Globus pallidus (tissue), 1 donor: ENCODE measurements at places on chromosomes 7 and 10.

GRCh38 chr7:14839307-14839706, 63.2 kb downstream of the DGKB start:
- DNase-seq = peak; percentile 6

- DNase-seq = no peak
Observed at GRCh38 chr10:77104459-77104980, 533.1 kb downstream of the KCNMA1 start.

DNA sequence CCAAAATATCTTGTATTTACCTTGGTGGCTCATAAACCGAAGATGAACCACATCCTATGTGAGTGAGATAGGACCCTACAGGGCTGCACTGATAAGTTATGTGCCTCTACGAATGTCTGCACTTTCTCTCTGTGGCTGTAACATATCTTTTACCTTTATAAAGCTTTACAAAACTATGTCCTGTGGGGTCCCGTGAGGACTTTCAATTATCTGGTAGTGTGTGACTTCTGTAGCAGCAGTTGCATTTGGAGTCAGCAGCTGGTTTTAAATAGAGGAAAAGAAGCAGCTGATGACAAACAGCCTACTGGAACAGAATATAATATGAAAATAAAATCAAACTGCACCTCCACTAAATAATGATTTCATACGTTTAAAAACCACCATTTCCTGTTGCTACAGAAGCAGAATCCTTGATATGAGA, 222.4 kb upstream of the GNAI1 start:
- DNase-seq = no peak

GRCh38 chr10:31586723-31587638, 268.0 kb downstream of the ZEB1 start:
- DNase-seq = peak; percentile 58

DNA sequence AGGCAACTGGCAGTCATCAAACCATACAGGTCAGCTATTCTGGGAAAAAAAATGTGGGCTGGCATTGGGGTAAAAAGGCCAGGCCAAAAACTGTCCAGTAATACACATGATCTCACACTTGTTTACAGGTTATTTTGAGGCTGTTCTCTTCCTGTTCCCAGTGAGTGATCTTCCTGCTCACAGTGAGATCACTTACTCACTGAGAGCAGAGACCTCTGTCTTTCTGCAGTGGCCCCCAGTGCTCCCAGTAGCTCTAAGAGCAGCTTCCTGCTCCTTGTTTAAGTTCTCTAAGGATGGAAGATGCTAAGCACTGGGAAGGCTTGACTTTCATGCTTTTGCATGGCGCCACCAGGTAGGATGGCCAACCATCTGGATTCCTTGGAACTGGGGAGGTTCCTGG, 93.5 kb upstream of the KIAA1217 start:
- DNase-seq = no peak

DNA sequence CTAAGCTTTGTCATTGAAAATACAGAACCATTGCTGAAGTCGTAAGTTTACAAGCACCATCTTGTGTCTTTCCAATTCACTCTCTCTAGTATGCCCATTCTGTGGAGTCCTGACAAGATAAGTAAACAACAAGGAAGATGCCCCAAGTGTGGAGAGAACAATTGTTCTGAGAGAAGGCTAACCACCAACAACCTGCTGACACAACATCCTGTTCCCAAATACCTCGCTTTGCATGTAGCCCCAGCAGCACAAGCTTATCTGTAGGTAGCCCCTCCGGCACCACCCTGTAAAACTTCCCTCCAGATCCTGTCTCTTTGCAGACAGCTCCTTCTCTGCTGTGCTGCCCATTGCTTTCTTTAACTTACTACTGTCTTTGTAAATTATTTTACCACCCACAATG, 233.3 kb upstream of the AOAH start:
- DNase-seq = no peak

- DNase-seq = no peak
Observed at GRCh38 chr7:30633223-30633622, 38.5 kb downstream of the GARS1 start.

DNA sequence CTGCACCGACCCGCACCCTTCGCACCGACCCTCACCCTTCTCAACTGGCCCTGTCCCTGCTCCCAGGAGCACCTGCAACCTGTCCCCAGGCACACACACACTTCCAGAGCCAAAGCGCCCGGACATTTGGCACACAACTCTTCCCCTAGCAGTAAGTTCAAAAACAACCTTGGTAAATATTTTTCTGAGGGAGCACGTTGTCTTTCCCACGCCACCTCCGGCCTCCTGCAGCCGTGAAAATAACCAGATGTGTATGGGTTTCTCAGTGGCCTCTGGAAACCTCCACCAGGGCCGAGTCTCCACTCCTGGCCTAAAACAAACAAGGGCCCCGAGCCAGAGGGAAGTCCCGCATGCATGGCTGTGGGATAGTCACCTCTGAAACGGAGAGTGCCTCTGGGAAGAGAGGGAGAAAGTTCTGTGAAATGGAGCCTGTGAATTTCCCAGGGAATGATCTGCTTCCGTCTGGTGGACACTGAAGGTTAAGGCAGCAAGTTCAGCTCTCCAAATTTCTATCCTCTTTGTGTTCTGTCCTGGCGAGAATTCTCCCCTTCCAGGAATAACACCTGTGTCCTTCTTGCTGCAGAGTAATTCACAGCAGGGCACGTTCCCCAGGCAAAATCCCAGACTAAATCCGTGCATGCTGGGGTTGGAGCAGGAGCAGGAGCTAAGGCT, 15.8 kb downstream of the PODXL start:
- no peak for DNase-seq

DNA sequence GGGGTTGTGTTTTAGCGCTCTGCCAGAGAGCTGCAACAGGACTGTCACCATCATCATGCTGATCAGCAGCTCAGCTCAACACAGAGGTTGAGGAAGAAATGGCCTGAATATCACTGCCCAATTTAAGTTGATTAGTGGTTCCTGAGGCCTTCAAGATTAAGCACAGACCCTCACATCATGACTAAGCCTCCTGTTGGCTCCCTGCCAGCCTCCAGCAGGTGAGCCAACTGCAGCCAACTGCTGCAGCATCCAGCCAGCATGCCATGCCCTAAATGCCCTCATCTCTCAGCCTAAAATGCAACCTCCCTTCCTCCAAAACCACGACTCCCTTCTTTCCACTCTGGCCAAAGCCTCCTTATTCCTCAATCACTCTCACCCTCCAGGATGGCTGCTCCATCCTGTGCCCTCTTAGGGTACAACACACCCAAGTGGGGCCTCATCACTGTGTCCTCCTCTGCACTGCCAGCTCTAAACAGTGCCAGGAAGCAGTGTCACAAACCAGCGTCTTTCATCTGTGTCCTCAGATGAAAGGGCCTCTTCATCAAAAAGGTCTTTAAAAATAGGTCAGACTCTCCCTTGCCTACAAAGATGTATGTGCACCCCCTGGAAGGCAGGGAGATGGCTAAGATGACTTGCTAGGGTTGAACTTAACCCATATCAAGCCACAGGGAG, 259.3 kb downstream of the ZEB1 start:
- DNase-seq = no peak

- DNase-seq = peak; percentile 1
Observed at GRCh38 chr10:69180525-69181204, 631 bp downstream of the SUPV3L1 start.

- no peak for DNase-seq
Observed at GRCh38 chr10:311901-312665, 176.8 kb downstream of the ZMYND11 start.

DNA sequence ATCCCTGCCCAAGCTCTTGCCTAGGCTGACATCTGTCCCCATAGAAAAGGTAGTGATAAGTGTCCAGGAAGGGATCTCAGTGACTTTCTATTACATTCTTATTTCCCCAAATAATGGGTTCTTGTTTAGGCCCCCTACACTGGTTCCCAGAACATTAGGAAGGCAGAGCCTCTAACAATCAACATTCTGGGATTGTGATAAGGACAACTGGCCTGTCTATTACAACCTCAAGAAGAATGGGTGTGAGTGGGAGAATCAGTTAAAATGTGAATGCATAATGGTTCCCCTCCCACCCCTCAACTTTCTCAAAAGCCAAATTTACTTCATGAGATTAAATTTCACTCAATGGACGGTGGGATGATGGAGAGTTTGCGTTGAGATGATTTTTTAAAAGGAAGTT, 6.4 kb upstream of the ANKRD1 start:
- DNase-seq = no peak

DNA sequence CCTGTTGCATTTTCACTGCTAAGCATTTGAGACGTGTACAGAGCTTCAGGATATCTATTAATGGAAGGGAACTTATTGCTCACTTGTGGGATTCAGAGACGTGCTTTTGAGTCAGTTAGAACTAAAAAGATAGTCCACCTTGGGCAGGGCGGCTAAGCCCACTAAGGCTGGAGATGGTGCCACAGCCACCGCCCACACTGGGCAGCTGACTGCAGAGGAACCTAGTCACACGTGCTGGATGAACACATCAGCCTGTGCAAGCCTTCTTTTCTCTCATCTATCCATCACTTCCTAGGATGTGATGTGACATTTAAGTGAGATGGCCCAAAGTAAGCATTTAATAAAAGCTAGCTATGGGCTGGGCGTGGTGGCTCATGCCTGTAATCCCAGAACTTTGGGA, 78.0 kb downstream of the PTPRE start:
- no peak for DNase-seq

DNA sequence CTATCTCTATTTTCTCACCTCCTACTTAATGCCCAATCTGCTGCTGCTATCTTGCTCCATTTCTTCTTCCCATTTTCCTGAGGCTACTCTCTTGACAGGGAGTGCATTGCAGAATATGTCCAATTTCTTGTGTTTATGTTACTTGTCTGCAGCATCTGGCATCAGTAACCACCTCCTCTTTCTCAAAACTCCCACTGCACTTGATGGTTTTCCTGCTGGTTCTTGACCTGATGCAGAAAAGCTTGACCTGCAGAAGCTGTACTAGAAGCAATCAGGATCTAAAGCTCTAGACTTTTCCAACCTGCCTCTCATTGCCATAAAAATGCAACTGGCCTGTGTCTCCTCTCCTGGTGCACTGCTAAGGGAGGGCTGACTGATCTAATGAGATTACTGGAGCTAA, 287.8 kb downstream of the ZEB1 start:
- DNase-seq = no peak

DNA sequence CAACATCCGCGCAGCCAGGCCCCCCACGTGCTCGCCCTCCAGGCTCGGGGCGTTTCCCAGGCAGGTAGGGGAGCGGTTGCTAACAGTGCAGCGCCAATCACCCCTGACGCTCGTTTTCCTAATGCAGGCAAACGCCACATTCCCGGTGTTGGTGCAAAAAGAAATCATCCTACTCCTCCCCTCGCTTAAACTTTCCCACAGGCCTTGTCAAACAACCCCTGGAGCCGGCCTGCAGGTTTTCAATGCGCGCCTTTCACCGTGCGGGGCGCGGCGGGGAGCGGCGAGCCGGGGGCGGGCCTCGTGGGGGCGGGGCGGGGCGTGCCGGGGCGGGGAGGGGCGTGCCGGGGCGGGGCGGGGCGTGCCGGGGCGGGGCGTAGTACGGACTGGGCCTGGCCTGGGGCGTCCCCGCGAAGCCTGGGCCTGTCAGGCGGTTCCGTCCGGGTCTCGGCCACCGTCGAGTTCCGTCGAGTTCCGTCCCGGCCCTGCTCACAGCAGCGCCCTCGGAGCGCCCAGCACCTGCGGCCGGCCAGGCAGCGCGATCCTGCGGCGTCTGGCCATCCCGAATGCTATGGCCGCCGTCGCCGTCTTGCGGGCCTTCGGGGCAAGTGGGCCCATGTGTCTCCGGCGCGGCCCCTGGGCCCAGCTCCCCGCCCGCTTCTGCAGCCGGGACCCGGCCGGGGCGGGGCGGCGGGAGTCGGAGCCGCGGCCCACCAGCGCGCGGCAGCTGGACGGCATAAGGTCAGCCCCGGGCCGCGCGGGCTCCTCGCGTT, at the start of gene ECHDC3:
TSS of gene ECHDC3 (plus strand) at position 374 of the 770 bp plus-strand sequence. CDS start at position 569, 195 bp downstream.
- DNase-seq = no peak

DNA sequence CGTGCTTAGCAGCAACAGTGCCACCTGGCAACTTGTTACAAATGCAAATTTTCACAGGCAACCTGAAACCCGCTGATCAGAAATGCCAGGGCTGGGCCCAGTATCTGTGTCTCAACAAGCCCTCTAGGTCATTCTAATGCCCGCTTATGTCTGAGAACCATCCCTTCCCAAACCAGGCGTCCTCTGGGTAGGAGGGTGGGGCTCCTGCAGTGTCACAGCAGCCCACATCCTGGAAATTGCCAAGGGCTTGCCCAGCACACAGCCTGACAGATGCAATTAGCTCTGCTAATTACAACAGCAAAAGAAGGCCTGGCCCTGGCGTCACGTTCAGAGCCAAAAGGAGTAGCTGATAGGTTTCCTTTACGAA, 15.9 kb downstream of the ITPRIP start:
- DNase-seq = no peak

- DNase-seq = no peak
Observed at GRCh38 chr10:100775386-100775785, 30.0 kb downstream of the PAX2 start.

DNA sequence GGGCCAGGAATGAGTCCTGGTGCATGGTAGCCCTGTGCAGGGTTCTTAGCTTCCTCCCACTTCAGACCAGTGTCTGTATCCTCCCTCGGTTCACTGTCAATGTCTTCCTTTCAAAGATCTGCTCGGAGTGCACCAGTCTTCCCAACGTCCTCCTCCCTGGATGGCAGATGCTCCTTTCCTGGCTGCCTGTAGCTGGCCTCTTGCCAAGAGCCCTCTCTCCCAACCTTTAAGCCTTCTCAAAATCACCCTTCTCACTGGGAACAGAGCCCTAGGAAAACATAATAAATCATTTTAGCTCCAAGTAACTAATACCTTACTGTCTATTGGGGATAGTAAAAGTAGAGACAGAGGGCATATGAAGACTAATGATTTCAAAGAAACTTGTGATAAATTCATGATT, 490.6 kb downstream of the CCSER2 start:
- no peak for DNase-seq

DNA sequence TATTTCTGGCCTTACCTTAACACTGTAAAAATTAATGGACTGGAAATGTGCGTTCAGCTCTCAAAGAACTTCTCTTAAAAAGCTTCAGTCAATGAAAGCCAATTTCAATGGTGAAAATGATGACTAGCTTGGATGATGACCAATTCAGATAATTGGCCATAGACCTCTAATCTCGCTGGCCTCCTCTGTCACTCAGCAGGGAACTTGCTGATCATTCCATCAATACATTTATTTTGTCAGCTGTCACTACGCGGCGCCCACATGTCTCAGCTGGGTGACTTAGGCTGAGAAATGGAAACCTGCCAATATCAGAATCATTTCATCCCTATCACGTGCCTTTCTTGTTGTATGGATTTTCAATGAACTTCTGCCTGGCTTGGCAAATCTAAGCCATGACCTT, 673.0 kb upstream of the AUTS2 start:
- DNase-seq = no peak

- DNase-seq = peak; percentile 36
Observed at GRCh38 chr10:90288391-90288933, 569.4 kb downstream of the HTR7 start.

- DNase-seq = no peak
Observed at GRCh38 chr7:120838281-120838682, 19.7 kb downstream of the TSPAN12 start.

- no peak for DNase-seq
Observed at GRCh38 chr10:123769647-123770046, 103.5 kb downstream of the GPR26 start.

GRCh38 chr10:114349522-114350215, 54.6 kb downstream of the AFAP1L2 start:
- no peak for DNase-seq
